NCI-H2081 treated with DMSO at 0.1 percent for 48 hours (cell line): ENCODE measurements at places on chromosomes 16 and 17.

GRCh38 chr17:38958756-38959155 is 8.4 kb downstream of the FBXO47 start:
- DNase-seq, result no peak

DNA sequence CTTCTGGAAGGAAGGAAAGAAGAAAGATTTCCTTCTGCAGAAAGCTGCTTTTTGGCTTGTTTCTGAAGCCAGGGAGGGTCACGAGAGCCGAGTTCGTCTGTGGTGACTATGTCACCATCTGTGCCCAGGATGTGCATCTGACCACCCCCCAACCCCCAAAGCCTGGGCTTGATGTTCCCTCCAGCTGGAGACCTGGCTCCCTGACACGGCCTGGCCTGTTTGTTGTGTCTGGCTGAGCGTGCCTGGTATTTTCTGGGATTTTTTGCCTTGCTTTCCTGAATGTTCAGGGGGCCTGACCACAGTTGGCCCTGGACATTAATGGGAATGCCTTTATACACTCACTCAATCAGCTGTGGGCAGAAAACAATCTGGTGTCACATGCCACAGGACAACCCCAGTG is 38.9 kb downstream of the LGALS9 start:
- no peak for DNase-seq

- DNase-seq, result no peak
These were observed 102.9 kb downstream of the ABCC12 start for GRCh38 chr16:48052731-48053417.

DNA sequence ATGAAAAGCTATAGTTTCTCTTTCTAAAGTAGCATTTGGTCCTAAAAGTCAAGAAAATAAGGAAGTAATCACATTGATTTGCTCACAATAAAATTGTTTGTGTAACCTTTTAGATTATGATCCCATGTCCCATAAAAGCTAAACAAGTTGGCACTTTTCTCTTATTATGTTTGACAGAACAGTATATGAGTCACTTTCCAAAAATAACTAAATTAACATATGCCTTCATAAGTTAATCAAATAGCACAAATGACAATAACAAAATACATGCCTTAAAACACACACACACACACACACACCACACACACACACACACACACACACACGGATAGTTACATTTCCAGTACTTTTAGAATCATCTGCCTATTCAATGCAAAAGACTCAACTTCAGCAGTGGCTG is 2.8 kb downstream of the MED13 start:
- DNase-seq, result no peak

DNA sequence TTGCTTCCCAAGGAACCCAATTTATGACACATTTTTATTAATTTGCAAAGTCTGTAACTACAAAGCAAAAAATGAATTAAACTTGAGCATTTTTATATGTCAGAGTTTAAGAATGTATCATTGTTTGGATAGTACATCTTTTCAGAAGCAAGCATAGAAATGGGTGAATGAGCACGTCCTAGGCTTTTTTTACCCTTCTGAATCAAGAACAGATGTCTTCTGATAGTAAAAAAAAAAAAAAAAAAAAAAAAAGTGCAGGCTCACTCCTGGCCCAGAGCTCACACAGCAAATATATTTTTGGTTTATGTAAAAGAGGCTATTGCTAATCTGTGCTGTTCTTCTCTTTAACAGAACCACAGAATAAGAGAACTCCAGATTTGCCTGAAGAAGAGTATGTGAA is 6.3 kb downstream of the TERF2IP start:
- no peak for DNase-seq

- DNase-seq, result no peak
These were observed 43.4 kb downstream of the METTL16 start for GRCh38 chr17:2468270-2468669.

DNA sequence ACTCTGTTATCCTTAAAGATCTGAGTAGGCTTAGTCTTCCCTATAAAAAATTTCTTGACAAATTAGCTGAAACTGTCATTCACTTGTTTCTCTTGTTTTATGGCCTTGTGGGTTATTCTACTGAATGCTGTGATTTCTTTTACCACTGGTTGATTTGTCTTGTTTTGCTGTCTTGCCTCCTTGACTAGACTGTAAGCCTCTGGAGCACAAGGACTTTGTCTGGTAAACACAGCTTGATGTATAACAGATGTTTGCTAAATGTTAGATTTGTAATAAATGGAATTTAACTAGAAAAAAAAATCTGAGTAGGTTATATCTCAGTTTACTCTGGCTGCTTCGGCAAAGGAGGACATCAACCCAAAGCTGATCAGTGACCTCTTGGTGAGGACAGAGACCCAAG is 21.6 kb downstream of the VAC14 start:
- no peak for DNase-seq

GRCh38 chr17:7113273-7114071 is 1.1 kb downstream of the ASGR2 start:
- no peak for DNase-seq

DNA sequence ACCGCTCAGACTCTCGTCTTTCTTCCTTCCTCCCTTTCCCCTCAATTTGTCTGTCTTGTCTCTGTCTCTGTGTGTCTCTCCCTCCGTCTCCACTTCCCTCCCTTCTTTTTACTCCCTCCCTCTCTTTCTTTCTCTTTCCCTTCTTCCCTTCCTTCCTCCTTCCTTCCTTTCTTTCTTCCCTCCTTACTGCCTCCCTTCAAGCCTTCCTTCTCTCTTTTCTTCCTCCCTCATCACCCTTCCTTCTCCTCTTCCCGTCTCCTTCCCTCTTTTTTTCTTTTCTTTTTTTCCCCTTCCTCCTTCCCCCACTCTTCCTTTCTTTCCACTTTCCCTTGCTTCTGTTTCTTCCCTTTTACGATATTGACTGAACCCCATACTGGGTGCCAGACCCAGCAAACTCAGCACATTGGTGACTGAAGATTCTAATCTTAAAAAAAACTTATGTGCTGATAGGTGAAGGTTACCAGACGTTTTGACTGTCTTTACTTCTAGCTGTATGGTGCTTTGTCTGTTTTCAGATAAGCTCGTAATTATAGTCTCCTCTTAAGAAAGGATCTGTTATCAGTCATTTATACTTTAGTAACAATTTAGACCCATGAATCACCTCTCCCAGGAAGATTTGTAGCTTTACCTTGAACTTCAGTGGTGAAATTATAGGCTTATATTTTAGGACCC is 481 bp upstream of the BRD7 start:
- DNase-seq, result no peak

DNA sequence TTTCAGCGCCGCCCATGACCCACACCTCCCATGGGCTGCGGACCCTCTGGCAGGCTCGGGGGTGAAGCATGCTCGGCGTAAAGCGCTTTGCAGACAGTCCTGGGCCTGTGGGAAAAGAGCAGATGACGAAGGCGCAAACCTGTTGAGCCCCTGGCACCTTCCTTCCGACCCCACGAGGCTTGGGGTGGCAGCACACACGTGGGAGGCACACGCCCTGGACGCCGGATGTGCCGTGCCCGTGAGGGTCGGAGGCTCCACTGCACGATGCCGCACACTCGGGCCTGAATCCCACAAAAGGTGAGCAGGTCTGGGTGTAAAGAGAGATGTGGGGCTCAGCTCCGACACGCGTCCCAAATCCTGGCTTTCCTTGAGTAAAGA is 71.1 kb downstream of the LMF1 start:
- DNase-seq, result no peak

GRCh38 chr17:31788956-31789355 is 70.1 kb downstream of the COPRS start:
- no peak for DNase-seq

GRCh38 chr16:66649636-66650205 is 45.2 kb downstream of the CMTM3 start:
- no peak for DNase-seq

DNA sequence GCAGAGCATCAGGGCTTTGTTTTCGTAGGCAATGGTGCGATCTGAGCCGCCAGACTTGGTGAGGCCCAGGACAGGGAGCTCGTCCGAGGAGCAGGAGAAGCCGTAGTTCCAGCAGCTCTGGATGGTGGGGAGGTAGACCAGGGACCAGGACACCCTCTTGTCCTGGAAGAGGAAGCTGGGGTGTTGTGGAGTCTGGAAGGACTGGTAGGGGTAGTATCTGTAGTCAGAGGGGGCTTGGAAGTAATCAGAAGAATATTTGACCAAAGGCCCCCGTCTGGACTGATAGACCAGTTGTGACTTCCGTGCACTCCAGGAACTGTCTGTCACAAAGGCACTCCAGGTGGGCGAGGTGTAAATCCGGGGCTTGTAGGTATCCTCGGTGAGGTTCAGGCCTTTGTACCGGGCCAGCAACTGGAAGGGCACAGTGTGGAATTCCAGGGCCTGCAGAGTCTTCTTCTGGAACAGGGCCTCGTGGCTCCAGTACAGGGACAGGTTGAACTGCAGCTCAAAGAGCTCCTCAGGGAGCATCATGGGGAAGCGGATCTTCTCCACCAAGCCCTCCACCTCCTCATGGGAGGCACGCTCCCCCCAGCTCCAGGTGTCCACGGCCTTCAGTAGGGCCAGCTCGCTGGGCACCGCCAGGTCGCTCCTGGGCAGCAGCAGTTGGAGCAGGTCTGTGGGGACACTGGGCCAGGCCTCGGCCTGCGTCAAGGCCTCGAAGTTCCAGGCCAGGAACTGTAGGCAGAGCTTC is 7.8 kb downstream of the LGALS3BP start:
- DNase-seq, result no peak

GRCh38 chr17:7237761-7238419 is 1.4 kb downstream of the PHF23 start:
- DNase-seq, result no peak

DNA sequence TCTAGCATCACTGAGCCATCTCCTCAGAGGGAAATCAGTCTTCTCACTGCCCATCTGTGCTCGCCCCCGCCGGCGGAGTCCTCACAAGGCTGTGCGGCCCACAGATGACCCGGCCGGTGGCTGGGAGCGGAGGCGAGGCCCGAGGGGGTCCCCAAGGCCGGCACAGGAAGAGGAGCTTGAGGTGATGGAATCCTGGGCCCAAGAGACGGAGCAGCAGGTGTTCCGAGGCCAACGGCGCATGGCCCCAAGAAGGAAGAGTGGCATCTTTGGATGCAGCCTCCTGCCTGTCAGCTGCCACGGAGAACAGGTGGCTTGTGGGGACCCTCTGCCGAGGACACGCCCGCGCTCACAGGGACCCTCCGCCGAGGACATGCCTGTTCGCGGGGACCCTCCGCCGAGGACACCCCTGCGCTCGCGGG is 72.7 kb upstream of the GNG13 start:
- no peak for DNase-seq

- no peak for DNase-seq
These were observed 167.7 kb downstream of the XYLT1 start for GRCh38 chr16:17303101-17303500.

- DNase-seq, result no peak
These were observed 37.8 kb upstream of the IL34 start for GRCh38 chr16:70608521-70608920.

DNA sequence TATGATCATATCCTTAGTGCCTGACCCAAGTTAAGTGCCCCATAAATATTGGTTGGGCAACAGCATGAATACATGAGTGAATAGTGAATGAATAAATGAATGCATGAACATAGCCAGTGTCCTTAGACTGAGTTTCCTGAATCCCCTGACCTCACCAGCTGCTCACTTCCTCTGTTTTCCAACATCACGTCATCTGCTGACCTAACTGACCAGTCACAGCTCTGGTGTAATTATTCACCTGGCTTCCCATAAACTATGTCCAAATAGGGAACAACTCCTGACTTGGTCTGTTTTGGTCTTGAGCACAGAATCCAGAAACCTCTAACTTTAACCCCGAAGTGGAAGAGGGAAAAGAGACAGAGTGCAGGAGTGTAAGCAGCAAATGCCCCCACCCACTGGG is 83.4 kb downstream of the ASIC2 start:
- no peak for DNase-seq

- no peak for DNase-seq
These were observed 16.8 kb upstream of the ETV4 start for GRCh38 chr17:43562679-43563599.

- DNase-seq, result no peak
These were observed 674 bp downstream of the TOM1L1 start for GRCh38 chr17:54901230-54901822.

- DNase-seq, result no peak
These were observed 429.0 kb downstream of the HS3ST4 start for GRCh38 chr16:26120729-26121128.

DNA sequence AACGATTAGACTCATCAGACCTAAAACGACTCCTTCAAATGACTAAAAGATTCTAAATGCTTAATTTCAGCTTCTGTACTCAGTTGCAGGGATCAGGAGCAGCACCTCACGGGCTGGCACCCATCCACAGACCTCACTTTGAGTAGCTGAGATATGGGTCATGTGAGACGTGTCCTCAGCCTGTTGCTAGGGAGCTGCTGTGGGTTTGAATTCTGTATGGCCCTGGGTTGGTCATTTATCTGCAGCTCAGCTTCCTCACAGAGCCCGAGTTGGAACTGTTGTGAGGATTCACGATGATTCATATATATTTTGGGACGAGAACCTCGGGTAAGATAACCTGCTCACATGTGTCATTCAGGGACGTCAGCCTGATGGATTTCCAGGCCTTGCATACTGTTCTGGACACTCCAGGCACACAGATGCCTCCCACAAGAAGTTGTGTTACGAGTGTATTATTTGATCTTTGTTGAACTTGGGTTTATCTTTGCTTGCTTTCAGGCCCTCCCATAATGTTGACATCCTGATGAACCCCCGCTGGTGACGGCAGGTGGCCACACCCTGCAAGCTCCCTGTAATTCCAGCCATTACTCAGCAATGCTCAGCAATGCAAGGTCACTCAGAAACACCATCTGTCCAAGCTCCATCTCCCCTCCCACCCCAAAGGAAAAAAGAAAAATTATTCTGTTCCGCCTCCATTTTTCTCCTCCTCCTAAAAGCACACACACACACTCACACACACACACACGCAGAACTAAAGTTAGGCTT is 137.6 kb downstream of the RBFOX3 start:
- DNase-seq, result no peak

GRCh38 chr17:53032861-53033271 is 789.9 kb upstream of the KIF2B start:
- DNase-seq, result peak; percentile 88

- no peak for DNase-seq
These were observed 265.4 kb upstream of the FOXF1 start for GRCh38 chr16:86244936-86245335.

- no peak for DNase-seq
These were observed 22.8 kb upstream of the UBE2I start for GRCh38 chr16:1286513-1287094.

DNA sequence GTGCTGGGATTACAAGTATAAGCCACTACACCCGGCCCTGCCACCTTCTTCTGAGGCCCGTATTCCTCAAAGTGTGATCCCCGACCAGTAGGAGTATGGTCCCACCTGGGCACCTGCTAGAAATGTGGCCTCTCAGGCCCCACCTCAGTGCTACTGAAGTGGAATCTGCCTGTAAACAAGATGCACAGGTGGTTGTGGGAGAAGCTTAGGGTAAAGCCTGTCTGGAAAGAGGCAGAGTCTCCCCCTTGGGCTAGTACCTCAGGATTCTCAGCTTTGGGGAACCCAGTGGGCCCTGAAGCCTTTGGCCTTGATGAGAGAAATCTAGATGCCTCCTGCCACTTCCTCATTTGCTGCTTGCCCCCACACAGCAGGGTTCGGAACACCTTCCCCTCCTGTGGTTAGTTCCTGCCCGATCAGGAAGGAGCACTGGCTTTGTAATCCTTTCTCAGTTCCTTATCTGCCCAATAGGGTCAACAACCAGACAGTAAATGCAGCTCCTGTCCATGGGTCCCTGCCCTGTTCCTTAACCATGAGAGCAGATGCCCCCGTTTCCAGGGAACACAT is 25.2 kb downstream of the TK2 start:
- DNase-seq, result no peak

GRCh38 chr16:30925632-30925987 is 2.2 kb downstream of the FBXL19 start:
- DNase-seq, result no peak

- DNase-seq, result no peak
These were observed 62.6 kb upstream of the TEKT1 start for GRCh38 chr17:6894206-6894528.

- DNase-seq, result no peak
These were observed 24.9 kb downstream of the SAP30BP start for GRCh38 chr17:75691801-75692626.
